ENCODE measurements at places on chromosomes 7 and 10.

- DNase-seq = no peak
Measured at GRCh38 chr10:120048391-120048790, 155.9 kb downstream of the SEC23IP start.

DNA sequence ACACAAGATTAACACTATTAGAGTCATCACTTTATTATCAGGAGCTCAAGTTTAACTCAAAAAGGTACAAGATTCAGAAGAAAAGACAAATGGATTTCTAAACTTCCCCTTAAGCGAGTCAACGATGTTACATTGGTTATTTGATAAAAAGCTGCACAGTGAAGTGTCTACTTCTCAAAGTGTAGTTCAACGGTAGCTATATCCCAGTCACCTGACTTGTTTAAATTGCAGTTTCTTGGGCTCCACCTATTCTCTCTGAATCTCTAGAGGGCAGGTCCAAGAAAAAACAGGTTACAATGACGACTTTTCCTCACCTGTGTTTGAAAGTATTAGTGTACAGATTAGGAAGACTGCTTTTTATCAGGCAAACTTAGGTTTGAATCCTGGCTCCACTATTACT, 16.6 kb downstream of the MINDY3 start:
- DNase-seq = peak; percentile 29

- DNase-seq = no peak
Measured at GRCh38 chr10:6136215-6137201, 47.7 kb downstream of the RBM17 start.

GRCh38 chr7:50268223-50268622, 36.3 kb upstream of the IKZF1 start:
- DNase-seq = no peak

- no peak for DNase-seq
Measured at GRCh38 chr7:19000410-19000809, 117.0 kb downstream of the TWIST1 start.

DNA sequence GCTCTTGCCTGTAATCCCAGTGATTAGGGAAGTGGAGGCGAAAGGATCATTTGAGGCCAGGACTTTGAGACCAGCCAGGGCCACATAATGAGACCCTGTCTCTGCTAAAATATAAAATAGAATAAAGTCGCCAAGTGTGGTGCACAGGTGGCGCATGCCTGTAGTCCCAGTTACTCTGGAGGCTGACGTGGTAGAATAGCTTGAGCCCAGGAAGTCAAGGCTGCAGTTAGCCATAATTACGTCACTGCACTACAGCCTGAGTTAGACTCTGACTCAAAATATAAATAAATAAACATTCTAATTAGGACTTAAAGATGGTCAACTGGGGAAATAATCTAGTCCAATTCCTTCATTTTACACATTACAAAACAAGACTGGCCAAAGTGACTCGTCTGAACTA, 768 bp downstream of the CHCHD2 start:
- peak; percentile 73 for DNase-seq

DNA sequence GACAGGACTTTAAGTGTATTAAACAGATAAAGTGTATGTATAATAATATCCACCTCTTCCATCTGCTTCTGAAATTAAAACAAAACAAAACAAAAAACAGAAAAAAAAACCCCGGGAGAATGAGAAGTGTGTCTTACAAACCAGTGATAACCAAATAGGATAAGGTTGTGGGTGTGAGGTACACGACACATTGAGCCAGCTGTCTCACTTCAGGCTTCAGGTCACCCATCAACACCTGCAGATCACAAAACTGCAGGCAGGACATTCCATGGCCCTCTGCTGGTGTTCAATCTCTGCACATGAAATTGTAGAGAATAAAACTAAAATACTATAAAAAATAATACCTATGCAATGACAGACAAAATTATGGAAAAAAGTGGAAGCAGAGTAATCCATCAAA, 339.9 kb downstream of the SFMBT2 start:
- no peak for DNase-seq

DNA sequence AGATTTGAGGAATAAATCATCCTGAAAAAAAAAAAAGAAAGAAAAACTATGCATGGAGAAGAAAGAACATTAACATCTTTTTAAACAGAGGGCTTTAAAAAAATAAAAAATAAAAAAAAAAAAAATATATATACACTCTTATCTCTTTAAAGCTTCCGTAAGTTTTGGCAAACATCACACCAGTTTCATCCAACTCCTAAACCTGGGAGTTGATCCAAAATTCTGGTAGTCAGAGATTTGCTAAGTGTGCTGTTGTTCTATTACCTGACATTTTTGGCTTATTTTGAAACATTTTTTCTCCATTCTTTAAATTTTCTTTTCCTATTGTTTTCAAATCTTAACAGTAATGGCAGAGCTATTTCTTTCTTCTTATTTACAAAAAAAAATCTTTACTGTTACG, 273.1 kb downstream of the AGMO start:
- DNase-seq = no peak

DNA sequence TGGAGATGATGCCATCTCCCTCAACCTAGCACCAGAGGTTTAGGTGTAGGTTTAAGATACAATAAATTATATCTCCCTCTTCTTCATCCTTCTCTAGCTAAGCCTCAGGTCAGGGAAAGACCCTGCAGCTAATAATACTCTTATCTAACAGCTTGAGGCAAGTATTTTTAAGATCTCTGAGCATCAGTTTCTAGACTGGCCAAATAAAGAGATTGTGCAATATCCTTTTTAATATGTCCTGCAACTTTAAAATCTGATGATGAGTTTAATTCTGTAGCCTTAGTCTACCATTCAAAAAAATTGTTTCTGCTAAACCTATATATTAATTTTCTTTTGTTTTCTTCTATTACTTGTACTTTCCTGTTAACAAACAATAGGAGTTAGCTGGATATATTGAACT, 850.8 kb downstream of the GRM8 start:
- DNase-seq = no peak

- DNase-seq = no peak
Measured at GRCh38 chr10:47159361-47160260, 140.4 kb upstream of the GDF10 start.

- DNase-seq = no peak
Measured at GRCh38 chr10:70671619-70672164, 614 bp upstream of the ADAMTS14 start.

GRCh38 chr7:140594131-140594691, 46.4 kb downstream of the DENND2A start:
- DNase-seq = no peak

DNA sequence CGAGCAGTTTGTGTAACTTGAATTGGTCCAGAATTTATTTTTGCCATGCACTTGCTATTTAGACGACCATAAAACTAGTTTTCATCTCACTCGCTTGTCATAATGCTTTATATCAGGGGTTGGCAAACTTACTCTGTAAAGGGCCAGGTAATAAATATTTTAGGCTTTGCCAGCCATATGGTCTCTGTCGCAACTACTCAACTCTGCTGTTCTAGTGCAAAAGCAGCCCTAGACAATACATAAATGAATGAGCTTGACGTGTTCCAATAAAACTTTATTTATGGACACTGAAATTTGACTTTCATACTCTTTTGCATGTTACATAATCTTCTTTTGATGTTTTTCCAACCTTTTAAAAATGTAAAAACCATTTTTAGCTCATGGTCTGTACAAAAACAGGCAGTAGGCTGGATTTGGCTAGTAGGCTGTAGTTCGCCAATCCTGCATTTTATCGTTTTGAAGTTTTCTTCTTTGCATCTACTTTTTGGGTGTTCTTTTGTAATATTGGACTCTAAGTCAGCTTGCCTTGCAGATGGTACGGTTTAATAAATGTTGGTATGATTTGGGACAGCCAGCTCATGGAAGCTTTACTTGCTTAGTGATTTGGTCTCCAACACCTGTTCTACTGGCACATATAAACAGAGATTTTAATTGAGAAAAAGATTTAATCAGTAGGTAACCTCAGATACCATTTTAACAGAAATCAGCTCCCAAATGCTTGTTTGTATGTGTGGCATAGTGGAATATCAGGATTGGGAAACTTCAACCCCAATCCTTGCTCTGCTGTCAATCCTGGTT, 25.6 kb downstream of the SND1 start:
- DNase-seq = no peak

DNA sequence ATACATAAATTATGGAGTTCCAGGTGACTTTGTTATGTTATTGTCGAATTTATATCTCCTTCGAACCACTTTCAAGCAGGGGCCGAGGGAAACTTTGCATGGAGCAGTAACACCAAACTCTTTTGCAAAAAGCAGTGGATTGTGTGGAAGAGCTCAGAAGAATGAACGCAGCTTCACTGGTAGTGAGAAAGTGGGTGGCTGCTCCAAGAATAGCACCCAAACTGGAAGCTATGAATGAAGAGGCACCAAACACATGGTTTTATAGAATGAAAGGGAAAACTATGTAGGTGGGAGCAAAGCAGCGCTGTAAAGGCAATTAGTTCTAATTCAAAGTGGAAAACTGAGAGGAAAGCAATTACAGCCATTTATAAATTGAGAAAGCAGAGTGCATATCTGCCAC, 67.2 kb downstream of the CTTNBP2 start:
- no peak for DNase-seq

GRCh38 chr7:590731-591551, 71.3 kb upstream of the PDGFA start:
- no peak for DNase-seq

GRCh38 chr7:42742318-42742717, 169.6 kb downstream of the C7orf25 start:
- no peak for DNase-seq

DNA sequence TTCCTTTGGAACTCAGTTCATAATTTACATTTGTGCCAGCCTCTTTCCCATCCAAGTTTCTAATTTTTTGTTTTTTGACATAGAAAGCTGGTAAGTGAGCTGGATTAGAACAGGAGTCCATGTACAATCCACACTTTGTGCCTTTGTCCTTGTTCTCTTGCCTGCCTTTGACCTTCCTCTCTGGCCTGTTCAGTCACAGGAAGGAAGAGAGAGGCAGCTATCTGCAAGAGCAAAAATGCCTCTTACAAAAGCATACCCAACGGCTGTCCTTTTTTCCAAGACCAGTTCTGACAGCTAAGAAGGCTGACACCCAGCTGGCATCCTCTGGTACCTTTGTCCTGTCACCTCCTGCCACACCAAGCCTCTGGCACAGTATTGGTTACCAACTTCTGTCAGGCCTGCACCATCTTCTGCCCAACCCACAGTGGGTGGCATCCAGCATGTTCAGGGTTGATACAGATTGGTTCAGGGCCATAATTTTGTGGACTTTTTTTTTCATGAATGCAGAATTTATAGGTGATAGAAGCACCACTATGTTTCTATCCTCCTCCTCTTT, 133.7 kb upstream of the KLF14 start:
- DNase-seq = no peak

GRCh38 chr7:601595-602340, 82.1 kb upstream of the PDGFA start:
- DNase-seq = peak; percentile 25

DNA sequence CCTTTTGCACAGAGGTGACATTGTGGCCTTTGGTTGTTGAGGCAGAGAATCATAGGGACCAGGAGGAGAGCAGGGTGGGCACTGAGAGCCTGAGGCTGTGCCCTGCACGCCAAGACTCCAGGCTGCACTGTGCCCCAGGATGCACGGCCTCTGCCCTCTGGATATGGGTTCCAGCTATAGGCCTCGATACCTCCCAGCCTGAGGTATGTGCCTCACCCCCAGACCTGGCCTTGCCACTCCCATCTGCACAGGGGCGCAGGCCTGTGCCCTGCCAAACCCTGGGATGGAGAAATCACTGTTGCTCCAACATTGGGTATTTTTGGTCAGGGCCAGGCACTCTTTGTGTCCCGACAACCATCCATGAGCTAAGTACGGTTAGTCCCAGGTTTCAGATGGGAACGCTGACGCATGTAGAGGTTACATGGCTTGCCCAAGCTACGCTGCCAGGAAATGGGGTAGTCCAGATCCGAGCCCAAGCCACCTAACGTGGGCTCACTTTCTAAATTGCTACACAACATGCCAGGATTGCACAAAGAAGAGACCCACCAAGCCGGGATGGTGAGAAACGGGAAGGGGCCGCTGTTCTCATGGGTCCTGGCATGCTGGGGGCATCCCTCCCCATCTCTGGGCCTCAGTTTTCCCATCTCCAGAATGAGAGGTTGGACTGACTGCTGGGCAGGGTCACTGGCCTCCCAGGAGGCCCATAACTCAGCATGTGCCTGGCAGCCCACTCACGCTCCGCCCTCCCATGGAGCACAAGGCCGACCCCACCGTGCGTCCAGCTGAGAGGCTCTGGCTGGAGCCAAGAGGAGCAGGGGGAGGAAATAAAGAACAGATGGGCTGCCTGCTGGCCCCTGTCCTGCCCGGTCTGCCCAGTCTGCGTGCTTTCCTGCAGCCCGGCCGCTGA, 44.2 kb downstream of the ZCCHC24 start:
- DNase-seq = no peak

- DNase-seq = no peak
Measured at GRCh38 chr10:92278996-92279696, 11.7 kb downstream of the CPEB3 start.

- DNase-seq = no peak
Measured at GRCh38 chr7:72313906-72314305, 98.2 kb downstream of the CALN1 start.

DNA sequence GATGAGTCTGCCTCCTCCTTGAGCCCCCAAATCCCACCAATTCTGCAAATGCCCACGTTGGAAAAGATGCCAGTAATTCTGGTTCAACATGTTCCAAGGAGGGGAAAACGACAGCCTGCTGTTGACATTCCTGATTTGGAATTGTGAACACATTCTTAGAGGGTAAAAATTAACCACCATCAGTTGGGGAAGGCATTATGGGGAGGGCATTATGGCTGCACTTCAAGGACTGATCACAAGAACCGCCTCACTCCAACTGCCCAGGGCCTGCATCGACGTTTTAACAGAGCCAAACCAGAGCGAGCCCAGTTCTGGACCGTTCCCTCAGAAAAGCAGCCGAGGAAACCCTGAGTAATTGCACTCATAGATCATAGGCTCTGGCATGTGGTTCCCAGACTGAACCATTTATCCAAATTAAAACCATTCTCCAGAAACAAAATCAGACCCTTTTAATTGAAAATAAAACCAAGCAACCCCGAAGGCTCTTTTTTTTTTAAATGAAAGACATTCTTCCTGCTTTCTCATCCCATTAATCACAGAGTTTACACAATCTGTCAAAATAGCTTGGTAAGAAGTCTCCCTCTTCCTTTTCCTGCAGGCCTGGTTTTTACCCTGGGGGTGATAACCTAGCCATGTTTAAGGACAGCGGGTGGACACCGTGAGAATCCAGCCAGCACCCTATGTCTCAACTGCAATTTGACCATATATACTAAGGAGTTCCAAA, 8.0 kb downstream of the TNS3 start:
- DNase-seq = no peak

DNA sequence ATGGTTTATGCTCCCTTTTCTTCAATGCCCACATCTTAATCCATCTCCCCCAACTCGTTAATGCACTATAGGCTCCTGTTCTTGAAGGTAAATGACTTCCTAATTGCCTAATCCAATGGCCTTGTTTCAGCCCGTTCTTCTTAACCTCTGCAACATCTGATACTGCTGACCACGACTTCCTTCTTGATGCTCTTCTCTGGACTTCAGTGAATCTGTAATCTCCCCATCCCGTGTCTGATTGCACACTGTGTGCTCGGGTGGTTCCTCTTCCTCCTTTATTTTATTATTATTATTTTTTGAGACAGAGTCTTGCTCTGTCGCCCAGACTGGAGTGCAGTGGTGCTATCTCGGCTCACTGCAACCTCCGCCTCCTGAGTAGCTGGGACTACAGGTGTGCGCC, 58.9 kb downstream of the HIPK2 start:
- DNase-seq = no peak

GRCh38 chr10:96344178-96344577, 14.6 kb downstream of the OPALIN start:
- DNase-seq = no peak

GRCh38 chr10:1152386-1153250, 96.4 kb downstream of the WDR37 start:
- DNase-seq = no peak

Measured in erythroblast (primary cell).